ENCODE measurements at places on chromosomes 16 and 17.

DNA sequence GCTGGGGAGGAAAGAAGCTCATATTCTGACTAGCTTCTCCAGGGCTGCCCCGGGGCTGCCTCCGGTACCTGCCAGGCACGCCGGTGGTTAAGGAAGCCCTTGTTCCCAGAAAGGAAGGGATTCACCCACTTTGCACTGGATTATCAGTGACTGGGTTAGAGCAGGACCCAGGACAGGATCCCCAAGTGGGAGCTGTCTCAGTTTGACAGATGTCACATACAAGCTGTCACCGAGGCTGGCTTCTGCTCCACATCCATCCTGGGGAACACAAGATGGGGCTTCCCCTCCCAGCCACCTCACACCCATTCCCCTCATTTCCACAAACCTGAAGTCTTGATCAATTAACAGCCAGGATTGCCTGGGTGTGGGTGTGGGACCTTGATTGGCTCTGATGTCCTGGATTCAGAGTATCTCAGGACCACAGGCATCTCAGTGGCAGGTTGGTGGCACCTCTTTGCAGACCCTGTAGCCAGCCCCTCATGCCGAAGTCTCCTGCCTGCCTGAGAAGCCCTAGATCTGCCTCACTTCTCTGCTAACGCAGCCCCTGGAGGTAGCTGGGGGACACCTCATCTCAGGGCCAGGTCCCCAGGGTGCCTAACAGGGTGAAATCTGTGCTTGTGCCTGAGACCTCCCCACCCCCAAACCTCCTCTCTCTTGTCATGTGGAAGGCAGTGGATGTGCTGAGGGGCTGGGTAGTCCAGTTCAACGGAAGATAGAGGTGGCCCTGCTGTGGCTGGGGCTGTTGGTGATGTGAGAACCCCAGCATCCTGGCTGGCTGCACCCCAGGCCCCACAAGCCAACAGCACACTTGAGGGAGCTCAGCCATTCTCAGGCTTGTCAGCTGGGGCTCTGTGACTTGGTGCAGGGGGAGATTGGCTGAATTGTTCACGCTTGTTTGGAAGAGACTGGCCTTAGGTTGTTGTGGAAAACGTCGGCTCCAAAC lies 1.4 kb downstream of the CACNG5 start:
- no peak for DNase-seq

- no peak for DNase-seq
Observed at GRCh38 chr17:1597861-1598342, 30.7 kb downstream of the SLC43A2 start.

DNA sequence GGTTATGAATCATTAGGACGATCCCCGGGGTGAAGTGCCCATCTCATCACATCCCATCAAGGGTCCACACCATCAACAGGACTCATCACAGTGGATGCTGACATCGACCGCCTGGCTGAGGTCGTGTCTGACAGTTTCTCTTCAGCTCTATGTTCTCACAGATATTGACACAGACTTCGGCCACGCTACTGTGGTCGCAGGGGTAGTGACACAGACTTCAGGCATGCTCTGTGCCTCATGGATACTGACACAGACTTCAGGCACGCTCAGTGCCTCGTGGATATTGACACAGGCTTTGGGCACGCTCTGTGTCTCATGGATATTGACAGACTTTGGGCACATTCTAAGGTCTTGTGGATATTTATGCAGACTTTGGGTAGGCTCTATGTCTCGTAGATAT lies 50.1 kb downstream of the KLHDC4 start:
- no peak for DNase-seq

DNA sequence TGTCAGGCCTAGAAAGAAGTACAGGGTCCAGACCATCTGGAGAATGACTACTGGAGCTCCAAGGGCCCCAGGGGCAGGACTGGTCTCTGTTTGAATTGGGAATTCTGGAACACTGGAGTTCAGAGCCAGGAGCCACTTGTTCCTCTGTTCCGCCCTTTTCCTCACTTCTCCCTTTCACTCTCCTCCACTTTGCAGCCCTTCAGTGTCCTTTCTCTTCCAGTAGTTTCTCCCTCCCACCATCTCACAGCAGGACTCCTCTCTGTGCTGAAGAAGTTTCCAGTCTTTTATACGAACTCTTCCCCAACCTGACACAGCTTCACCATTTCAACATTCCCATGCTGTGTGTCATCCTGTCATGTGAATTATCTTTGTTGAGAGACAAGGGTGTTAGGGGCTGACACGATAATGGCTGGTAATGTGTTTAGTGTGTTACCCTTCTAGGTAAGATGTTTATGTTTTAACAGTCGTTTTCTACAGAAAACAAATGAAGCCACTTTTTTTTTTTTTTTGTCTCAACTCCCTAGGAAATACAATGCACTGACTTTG lies 180.3 kb upstream of the MYOCD start:
- no peak for DNase-seq

- no peak for DNase-seq
Observed at GRCh38 chr16:87543436-87544191, 50.8 kb upstream of the ZCCHC14 start.

- DNase-seq = no peak
Observed at GRCh38 chr17:40777459-40777858, 4.9 kb downstream of the KRT27 start.

- no peak for DNase-seq
Observed at GRCh38 chr17:66727634-66728570, 107.0 kb upstream of the CACNG5 start.

DNA sequence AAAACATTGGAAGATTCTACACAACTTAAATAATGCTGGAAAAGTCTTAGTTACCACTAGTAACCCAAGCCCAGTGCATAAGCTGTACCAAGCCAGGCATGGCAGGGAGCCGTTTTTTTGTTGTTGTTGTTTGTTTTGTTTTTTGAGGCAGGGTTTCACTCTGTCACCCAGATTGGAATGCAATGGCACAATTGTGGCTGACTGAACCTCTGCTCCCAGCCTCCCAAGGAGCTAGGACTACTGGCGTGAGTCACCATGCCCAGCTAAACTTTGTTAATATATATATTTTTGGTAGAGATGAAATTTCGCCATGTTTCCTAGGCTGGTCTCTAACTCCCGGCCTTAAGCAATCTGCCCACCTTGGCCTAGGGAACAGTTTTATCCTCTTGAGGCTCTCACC lies 564 bp upstream of the TMIGD1 start:
- no peak for DNase-seq

DNA sequence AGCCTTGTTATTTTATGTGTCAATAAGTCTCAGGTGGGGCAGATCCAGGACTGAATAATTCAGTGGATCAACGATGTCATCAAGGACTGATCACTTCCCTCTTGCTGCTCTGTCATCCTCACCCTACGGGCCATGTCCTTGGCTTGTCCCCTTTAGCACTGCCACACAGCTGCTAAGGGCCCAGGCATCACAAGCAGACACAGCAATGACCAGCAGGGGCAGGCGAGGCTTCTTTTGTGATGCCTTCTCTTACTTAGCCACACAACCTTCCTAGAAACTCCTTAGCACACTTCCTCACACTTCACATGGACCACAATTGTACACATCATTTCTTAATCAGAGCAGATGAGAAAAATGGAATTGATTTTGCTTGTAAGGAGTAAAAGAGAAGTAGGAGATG lies 356.3 kb upstream of the SOX9 start:
- no peak for DNase-seq

DNA sequence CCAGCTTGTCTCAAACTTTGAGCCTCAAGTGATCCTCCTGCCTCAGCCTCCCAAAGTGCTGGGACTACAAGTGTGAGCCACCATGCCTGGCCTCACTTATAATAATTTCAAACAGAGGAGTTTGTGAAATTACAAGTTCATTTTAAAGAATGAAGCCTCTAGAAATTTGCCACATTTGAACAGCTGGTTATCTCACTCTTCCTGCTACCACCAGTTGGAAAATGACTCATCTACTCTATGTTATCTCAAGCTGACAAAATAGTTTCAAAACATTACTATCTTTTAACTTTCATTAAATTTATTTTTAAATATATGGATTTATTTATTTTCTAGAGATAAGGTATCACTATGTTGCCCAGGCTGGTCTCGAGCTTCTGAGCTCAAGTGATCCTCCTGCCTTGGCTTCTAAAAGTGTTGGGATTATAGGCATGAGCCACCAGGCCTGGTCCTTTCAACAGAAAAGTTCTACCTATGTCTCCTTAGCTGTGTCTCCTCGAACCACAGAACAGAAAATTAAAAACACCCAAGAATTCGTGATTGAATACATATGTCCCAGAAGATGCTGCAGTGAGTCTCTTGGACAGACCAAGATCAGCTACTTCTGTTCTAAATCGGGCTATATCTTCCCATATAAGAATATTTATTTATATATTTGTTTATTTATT lies 47.6 kb downstream of the MYH13 start:
- no peak for DNase-seq

- no peak for DNase-seq
Observed at GRCh38 chr16:23969468-23970297, 133.9 kb downstream of the PRKCB start.

GRCh38 chr17:45749831-45750335 lies 34.2 kb upstream of the CRHR1 start:
- DNase-seq = no peak

- DNase-seq = no peak
Observed at GRCh38 chr17:69431835-69432234, 17.3 kb downstream of the MAP2K6 start.

DNA sequence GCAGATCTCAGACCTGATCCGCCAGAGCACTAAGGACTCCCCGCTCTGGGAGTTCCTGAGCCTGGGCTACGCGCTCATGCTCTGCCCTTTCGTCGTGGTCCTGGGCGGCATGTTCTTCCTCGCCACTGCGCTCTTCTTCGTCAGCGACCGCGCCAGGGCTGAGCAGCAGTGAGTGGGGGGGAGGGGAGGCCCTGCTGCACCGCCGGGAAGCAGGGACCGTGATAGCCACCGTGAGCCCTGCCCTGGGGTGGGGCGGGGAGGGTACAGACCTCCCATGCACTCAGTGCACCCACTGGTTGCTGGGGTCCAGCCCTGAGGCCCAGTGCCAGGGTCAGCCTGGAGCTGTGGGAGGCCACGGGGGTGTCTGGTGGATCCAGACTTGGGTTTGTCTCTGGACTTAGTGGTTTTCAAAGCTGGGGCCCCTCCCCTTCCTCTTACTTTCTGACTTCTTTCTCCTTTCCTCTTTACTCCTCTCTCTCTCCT lies 18.9 kb downstream of the MYBBP1A start:
- DNase-seq = no peak

- no peak for DNase-seq
Observed at GRCh38 chr17:43733956-43734355, 24.6 kb downstream of the SOST start.

DNA sequence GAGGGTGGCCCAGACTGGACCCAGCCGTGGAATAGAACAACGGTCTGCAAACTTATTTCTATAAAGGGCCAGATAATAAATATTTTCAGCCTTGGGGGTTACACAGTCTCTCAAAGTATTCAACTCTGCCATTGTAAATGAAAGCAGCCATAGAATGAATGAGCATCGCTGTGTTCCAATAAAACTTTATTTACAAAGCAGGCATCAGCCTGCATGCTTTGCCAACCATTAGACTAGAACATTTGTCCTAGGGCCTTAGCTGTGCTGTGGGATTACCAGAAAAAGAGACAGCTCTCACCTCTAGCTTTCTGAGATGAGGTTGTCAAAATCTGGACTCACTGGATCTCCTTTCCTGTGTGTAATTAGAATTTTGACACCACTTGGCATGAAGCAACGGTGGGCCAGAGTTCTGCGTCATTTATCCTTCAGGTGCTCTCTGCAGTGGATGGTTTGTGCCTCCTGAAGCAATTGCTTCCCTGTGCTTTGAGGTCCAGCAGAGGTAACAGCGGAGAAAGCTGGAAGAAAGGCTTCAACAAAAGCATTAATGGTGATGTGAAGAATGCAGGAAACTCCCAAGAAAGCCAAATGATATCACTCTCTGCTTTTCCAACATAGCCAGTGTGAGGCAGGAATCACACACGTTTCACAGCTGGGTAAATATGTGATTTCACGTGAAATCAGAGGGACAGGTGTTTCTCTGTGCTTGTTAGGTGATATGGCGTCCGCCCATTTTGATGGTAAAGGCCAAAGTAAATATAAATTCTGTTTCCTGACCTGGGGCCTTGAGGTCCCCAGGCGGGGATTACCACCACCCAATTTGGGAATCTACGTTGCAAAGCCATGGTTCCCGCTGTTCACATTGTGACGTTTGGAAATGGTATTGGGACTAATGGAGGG lies 148.4 kb downstream of the PITPNC1 start:
- DNase-seq = no peak

- DNase-seq = no peak
Observed at GRCh38 chr16:11870399-11870798, 19.1 kb upstream of the RSL1D1 start.

DNA sequence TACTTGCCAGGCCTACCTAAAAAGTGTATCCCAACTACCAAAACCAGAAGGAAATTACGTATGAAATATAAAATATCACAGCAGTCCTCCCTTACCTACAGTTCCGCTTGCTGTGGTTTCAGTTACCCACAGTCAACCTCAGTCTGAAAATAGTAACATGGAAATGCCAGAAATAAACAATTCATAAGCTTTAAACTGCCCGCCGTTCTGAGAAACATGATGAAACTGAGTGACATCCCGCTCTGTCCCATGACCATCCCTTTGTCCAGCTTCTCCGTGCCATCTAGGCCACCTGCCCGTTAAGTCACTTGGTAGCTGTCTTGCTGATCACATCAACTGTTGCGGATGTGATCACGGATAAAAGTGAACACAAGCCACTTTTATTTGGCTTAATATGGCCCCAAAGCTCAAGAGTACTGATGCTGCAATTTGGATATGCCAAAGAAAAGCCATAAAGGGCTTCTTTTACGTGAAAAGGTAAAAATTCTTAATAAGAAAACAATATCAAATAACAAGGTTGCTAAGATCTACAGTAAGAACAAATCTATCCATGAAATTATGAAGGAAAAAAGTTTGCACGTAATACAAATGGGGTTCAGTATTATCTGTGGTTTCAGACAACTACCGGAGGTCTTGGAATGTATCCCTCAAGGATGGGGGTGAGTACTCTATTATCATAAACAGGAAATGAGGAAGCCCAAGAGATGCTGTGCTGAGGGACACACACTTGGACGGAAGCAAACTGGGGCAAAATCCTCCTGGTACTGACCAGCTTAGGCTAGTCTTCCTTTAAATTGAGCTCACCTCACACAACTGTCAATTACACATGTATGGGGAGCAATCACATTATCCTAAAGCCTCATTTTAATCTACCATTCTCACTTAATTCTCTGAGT lies 8.2 kb downstream of the USP22 start:
- no peak for DNase-seq

DNA sequence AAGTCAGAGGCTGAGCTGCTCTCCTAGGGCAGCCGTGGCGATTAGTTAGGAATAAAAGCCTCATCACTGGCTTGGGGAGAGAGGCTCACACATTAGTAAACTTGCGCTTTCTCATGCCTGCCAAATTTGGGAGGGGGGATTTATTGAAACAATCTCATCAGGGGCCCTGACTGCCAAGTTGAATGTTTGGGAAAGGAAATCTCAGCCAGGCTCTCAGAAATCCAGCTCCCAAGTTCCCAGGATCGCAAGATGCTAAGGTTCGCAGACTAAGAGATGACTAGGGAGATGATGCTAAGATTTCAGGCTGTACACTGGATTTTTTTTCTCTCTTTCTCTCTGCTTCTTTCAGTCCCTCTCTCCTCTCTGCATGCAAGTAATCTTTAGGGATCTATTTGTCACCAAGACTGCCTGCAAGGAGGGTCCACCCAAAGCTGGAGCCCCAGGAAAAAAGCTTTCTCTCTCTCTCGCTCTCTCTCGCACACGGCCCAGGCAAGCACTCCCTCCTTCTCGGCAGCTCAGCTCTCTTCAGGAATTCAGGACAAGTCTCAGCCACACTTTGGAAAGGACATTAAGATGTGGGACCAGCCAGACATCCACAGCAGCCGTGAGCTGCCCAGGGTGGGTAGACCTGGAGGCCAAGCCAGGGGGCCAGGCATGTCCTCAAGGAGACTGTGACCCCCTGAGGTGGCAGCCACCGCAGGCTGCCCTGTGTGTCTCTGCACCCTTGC lies 1.4 kb downstream of the GPR139 start:
- DNase-seq = no peak

GRCh38 chr16:11669380-11670146 lies 1.3 kb downstream of the SNN start:
- DNase-seq = no peak
